ENCODE measurements at places on chromosomes 2 and 18.

DNA sequence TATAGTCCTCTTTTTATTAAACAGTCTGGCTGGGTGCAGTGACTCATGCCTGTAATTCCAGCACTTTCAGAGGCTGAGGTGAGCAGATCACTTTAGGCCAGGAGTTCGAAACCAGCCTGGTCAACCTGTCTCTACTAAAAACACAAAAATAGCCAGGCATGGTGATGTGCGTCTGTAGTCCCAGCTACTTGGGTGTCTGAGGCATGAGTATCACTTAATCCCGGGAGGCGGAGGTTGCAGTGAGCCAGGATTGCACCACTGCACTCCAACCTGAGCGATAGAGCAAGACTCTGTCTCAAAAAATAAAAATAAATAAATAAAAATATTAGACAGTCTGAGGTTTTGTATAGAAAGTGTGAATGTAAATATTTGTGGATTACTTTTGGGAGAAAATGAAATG, 17.8 kb downstream of the XRCC5 start:
- no peak for DNase-seq

DNA sequence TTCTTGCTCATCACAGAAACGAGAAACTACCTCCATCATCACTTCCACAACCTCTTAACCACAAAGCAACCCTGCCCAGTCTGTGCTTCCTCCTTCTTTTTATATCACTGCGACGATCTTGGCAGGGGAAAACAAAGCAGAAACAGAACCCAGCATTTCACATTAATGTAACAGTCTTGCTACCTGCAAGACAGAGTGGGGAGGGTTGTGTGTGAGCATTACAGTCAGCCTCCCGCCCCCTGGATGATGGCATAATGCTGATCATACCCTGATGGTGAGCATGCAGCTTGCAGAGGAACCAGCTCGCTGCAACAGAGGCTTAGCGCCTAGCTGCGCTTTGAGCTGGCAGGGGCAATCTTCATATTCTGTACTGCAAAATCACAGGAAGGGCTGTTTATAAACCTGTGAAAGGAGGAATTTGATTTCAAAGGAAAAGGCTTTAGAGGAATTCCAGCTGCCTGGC, 376.1 kb downstream of the IRS1 start:
- DNase-seq: peak; percentile 6

- DNase-seq: no peak
Observed at GRCh38 chr2:233063976-233064411, 3.9 kb downstream of the INPP5D start.

DNA sequence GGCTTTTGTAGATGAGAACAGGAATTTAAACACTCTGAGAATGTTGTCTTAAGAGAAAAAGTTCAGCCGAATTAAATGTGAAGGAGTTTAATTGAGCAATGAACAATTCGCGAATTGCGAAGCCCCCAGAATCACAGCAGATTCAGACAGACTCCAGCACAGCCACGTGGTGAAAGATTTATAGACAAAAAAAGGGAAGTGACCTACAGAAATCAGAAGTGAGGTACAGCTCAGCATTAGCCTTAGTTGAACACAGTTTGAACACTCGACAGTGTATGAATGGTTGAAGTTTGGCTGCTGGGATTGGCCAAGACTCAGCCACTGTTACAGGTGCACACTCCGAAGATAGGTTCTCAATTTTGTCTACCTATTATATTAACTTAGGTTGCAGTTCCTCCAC, 264.0 kb upstream of the CHST9 start:
- DNase-seq: no peak

GRCh38 chr2:71151620-71152019, 21.2 kb downstream of the MPHOSPH10 start:
- no peak for DNase-seq

- no peak for DNase-seq
Observed at GRCh38 chr2:113877711-113878598, 11.9 kb upstream of the ACTR3 start.

- DNase-seq: no peak
Observed at GRCh38 chr2:224310943-224311625, 90.8 kb downstream of the FAM124B start.

GRCh38 chr18:805755-806110, 6.3 kb downstream of the YES1 start:
- DNase-seq: no peak

- DNase-seq: no peak
Observed at GRCh38 chr2:187710791-187711521, 156.7 kb upstream of the TFPI start.

DNA sequence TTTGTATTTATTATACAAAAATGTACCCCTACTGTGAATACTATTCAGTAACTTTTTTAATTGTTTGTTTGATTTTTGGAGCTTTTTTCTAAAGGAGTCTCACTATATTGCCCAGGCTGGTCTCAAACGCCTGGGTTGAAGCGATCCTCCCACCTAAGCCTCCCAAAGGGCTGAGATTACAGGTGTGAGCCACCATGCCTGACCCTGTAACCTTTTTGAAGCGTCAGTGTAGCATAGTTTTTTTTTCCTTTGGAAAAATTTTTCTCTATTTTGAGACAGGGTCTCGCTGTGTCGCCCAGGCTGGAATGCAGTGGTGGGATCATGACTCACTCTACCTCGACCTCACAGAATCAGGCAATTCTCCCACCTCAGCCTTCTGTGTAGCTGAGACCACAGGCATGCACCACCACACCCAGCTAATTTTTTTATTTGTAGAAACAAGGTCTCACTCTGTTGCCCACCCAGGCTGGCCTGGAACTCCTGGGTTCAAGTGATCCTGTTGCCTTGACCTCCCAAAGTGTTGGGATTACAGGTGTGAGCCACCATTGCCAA, 2.0 kb downstream of the GMCL1 start:
- DNase-seq: no peak

DNA sequence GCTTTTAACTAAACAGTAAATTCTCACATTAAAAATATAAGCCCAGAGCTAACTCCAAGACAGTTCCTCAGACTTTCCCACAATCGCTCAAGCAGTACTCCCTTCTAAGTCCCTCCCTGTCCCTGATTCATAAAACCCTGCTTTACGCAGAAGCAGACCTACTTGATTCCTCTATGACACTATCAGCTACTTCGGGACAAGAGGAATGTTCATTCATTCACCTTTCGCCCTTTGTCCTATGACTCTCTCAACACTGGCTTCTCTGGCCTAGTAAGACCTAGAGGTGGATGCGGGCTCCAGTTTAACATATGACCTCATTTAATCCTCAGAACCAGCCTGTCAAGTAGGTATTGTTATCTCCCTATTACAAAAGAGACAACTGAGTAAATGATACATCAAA, 10.2 kb downstream of the LPIN2 start:
- no peak for DNase-seq

DNA sequence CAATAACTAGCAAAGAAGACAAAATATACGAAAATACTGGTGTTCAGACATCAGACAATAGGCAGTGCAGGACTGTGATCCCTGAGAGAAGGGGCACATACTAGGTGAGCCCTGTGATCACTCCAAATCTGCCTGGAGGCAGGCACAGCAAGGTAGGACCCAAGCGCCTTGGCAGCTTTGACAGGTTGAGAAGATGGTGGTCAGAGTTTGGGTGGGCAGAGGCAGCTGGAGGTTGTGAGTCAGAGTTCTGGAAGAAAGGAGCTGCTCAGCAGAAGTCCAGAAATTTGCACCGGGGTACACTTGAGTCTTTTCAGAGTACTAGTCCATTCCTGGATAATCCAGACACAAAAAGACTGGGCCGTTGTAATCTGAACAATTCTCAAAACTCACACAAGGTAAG, 14.0 kb downstream of the KIF1A start:
- DNase-seq: no peak

DNA sequence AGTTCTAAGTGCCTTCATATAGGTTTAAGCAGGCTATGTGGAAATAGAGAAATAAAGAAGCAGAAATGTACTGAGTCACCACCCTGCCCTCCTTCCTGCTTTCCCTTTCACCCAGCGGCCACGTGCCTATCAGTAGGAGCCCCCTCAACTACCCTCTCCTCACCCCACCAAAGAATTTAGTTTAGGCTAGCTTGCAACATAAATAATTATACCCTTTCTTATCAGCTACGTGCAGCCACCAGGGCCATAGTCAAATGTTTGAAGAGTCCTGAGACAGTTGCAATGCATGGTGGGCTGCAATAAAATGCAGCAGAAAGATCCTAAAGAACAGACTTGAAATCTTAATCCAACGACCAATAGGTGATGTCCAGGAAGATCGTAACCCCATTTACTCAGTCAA, 101.2 kb downstream of the RTP5 start:
- no peak for DNase-seq

DNA sequence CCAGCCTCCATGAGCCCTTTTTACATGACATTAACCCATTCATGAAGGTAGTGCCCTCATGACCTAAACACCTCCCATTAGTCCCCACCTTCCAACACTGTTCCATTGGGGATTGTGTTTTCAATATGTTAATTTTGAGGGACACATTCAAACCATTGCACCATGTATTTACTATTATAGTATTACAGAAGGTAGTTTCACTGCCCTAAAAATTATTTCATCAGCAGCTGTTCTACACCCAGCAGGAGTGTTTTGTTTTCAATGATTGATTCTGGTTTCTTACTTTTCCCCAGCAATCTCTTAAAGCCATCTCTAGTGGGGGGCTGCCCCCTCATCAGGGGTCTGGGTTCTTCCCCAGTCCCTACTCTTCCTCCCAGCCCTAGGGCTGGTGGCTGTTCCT, 71.9 kb downstream of the CERS6 start:
- DNase-seq: no peak

DNA sequence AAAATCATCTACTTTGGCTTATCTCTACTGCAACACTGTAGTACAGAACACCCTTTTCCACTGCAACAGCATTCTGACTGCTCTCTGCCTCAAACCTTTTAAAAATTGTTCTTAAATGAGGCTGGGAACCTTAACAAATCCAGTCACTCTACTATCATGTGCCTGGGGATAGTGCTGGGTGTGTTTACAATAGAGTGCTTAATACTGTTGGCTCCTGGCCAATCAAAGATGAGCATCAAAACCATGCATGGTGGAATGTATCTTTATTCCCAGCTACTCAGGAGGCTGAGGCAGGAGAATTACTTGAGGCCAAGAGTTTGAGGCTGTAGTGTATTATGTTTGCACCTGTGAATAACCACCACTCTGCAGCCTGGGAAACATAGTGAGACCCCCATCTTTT, 7.4 kb downstream of the ANKAR start:
- no peak for DNase-seq

DNA sequence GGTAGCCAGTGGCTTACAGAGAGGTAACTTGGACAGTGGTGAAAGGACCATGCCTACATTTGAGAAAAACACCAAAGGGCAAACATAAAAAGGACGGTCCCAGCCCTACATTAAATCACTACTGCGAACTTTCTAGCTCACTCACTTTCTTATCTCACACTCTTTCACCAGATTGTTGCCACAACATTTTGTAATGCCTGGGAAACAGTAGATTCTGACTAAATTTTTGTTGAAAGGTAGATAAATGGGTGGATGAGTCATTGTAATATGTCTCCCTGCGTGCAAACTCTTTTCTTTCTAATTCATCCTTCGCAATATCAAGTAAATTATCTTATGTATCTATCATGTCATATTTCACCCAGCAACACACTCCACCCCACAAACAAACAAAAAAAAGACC, 192.2 kb downstream of the IRS1 start:
- no peak for DNase-seq

DNA sequence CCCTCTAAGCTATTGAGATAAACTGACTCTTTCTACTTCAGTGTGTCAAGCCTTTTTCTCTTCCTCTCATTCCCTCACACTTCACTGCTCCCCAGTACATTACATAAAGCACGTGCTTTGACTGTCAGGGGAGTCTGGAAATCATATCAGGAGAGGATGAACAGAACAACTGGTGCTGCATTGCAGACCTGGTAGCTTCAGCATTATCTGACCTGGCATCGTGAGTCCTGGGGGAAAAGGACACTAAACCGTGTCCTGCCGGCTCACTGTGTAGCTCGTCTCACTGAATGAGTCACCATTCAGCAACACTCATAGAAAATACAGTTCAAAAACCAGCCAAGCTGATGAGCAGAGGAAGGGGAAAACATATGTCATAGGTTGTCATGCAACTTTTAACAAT, 108.5 kb upstream of the UNC80 start:
- no peak for DNase-seq

DNA sequence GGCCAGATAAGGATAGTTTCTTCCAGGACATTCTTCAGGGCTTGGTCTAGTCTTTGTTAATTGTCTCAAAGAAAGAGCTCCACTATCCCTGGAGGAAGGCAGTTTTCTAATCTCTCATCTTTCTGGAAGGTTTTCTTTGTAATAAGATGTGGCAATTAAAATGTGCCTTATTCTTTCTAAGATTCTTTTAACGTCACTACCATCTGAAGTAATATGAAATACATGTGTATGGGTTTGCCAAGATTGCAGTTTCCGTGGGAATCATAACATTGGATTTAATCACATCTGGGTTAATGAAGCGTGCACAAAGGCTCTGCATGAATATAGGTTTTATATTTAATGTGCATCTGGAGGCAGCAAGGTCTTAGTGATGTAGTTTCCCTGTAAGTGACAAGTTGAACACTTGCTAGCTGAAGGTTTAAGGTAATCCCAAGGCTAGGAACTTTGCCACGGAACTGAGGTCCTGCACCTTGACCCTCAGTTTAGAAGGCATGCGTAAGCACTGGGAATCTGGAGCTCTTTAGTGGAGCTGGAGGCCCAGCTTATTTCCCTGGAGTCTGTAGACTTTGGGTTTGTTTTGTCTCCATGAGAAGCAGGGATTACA, 25.7 kb downstream of the DIS3L2 start:
- no peak for DNase-seq

DNA sequence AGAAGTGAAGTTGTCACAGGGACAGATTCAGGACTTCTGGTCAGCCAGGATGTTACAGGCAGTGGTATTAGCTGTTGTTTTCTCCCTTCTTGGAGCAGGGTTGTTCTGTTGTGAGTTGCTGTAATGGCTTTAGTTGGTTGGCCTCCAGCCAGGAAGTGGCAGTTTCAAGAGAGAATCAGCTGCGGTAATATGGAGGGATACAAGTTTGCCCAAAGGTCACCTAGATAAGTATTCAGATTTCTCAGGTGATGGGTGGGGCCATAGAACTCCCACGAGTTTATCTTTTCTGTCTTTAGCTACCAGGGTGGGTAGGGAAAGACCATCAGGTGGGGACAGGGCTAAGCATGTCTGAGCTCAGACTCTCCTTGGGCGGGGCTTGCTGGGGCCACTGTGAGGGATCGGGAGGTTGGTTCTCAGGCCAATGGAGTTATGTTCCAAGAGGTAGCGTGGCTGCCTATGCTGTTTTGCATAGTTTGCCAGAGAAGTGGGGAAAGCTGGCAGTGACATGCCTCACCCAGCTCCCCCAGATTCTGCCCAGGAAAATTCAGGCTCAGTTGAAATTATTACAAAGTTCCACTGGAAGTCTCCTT, 640.4 kb upstream of the CHAC2 start:
- no peak for DNase-seq

Measured in activated T-cell treated with anti-CD3 and anti-CD28 coated beads for 4 hours (primary cell).